ENCODE measurements at places on chromosomes 3 and 15.

GRCh38 chr15:88664151-88664778 is 25.4 kb downstream of the ISG20 start:
- DNase-seq, result no peak

GRCh38 chr15:58058729-58059128 is 6.8 kb downstream of the ALDH1A2 start:
- no peak for DNase-seq

GRCh38 chr3:141941093-141941492 is 64.7 kb downstream of the ATP1B3 start:
- DNase-seq, result no peak

GRCh38 chr15:98177966-98178592 is 217.6 kb downstream of the ARRDC4 start:
- peak; percentile 69 for DNase-seq

GRCh38 chr3:181683563-181683962 is 28.2 kb upstream of the SOX2 start:
- DNase-seq, result no peak

GRCh38 chr15:56034514-56034913 is 41.1 kb upstream of the NEDD4 start:
- DNase-seq, result no peak

GRCh38 chr3:72629191-72629631 is 219.0 kb downstream of the SHQ1 start:
- DNase-seq, result no peak

GRCh38 chr15:82995938-82996337 is 9.9 kb downstream of the RAMAC start:
- DNase-seq, result no peak

DNA sequence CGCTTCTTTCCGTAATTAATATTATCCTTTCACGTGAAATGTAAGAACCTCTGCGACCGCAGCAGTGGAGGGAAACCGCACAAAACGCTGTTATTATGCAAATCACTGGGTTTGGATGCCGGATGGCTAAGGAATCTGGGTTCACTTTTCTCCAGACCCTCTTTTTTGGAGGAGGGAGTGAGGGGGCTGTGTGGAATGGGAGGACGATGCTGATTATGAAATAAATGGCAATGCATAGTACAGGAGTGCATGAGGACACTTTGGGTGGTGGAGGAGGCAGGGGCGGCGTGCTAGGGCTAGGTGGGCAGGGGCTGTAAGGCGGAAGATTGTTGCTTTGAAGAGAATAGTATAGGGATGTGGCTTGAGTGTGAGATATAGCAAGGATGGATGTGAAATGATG is 1.8 kb downstream of the CADM2 start:
- DNase-seq, result no peak

- no peak for DNase-seq
Measured at GRCh38 chr15:88663141-88663621, 24.4 kb downstream of the ISG20 start.

DNA sequence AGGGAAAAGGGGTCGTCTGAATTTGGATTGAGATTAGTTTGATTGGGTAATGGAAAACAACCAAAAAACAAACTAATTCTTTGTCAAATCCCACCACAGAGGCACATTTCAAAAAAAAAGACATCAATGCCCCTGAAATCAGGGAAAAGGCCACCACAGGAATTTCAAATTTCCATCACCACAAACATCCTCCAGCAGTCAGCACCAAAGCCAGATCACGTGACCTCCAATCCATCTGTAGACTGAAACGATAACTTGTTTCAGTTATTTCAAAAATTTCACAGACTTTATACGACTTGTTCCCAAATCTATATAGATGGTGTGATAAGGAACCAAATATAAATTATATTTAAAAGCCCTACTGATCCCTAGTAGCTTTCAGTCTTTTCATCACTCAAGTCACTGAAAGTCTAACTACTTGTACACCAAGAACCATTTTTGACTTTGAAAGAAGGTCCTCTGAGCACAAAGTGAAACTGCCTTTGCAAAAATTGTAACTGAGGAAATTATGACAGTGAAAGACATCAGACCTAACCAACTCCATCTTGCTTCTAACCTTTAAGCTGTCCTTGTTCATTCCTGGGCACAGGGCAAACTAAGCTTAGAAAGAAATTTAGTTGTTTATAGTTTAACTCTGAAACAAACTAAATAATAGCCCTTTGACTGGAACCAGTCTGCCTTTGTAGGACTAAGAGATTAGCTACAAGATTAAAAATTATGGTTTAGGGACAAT is 48.1 kb upstream of the PLCL2 start:
- DNase-seq, result no peak

DNA sequence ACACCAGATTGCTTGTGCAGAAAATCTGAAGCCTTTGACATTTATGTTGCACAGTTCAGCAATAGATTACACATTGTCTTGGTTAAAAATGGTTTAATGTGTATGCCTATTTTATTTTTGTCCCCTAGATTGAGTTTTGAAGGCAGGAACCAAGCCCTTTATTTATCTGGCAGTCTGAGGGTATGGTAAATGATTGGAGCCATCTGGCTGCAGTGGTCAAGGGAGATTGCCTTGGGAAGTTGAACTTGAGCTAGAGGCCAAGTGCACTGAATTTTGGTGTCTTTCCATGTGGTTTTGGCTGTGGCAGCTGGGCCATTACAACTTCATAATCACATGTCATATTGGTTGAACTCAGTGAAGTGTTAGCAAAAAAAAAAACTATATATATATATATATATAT is 248.7 kb upstream of the C2CD4B start:
- DNase-seq, result no peak

DNA sequence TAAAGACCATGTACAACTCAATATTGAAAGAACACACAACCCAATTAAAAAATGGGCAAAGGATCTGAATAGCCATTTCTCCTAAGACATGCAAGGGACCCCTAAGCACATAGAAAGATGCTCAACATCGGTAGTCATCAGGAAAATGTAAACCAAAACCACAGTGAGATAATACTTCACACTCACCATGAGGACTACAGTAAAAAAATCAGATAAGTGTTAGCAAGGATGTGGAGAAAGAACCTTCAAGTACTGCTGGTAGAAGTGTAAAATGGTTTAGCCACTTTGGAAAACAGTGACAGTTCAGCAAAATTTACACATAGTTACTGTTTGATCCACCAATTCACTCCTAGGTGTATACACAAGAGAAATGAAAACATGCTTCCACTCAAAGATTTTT is 30.1 kb upstream of the XIRP1 start:
- no peak for DNase-seq

GRCh38 chr3:98259707-98260106 is 4.3 kb upstream of the OR5H6 start:
- DNase-seq, result no peak

DNA sequence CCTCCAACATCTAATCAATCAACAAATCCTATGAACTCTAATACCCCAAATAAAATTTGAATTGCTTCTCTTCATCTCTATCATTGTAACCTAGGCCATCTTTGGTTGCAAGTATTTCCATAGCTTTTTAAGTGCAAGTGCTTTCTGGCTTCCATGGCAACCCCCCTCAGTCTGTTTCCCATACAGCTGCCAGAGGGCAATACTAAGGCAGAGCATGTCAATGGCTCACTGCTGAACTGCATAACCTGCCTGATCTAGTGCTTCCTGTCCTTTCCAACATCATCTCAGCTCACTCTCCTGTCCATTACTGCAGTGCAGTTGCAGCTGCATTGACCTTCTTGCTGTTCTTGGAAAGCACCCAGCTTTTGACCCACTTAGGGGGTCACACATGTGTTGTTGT is 198.4 kb downstream of the WNT5A start:
- no peak for DNase-seq

DNA sequence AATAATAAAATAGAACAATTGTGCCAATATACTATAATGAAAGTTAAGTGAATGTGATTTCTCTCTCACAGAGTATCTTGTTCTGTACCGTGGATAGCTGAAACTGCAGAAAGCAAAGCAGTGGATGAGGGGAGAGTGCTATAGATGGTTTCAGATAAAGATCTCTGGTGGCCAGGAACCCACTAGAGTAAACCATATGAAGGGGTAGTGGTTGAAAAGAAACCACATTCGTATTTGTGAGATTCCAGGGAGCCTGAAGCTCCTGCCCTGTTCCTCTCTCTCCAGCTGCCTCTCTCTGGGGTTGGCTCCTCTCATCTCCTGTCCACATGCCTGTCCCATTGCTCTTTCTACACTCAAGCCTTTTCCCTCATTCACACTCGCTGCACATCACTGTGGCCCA is 8.9 kb downstream of the ABHD17C start:
- no peak for DNase-seq

- no peak for DNase-seq
Measured at GRCh38 chr3:121883507-121883906, 10.7 kb upstream of the SLC15A2 start.

- no peak for DNase-seq
Measured at GRCh38 chr3:134646086-134646485, 4.7 kb downstream of the KY start.

DNA sequence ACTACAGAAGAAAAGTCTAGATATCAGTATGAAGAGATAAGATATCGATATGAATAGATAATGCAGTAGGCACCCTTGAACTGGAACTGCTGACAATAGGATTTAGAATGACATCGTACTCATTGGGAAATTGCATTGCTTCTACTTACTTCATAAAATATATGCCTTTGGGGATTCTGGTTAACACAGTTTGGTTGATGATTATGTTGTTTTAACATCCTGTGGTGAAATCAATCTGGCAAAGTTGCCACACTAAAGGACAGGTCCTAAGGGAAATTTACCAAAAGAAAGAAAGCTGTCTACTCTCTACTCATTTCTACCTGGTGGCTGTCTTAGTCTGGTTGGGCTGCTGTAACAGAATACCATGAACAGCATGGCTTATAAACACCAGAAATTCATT is 417.4 kb upstream of the DPH6 start:
- DNase-seq, result no peak

- DNase-seq, result no peak
Measured at GRCh38 chr3:57206423-57206822, 6.6 kb upstream of the HESX1 start.

DNA sequence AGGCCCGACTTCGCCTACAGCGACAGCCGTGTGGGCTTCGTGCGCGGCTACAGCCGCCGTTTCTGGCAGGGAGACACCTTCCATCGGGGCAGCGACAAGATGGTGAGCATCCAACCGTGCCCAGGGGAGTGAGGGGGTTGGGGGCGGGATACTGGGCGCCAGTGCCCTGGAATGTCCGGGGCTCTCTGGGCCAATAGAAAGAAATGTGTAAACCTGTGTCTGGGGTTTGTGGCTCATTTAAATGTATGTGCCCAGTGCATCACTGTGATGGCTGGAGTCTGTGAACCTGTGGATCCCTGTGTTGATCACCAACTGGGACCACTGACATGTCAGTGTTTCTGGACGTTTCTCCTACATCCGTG is 423 bp downstream of the CHAC1 start:
- no peak for DNase-seq

- DNase-seq, result peak; percentile 51
Measured at GRCh38 chr3:110314512-110315114, 757.0 kb upstream of the NECTIN3 start.

GRCh38 chr15:59303633-59304032 is 69.0 kb downstream of the MYO1E start:
- no peak for DNase-seq

GRCh38 chr15:74621936-74622335 is 6.3 kb downstream of the CLK3 start:
- DNase-seq, result no peak

GRCh38 chr3:71451060-71451459 is 132.5 kb downstream of the FOXP1 start:
- DNase-seq, result no peak

GRCh38 chr15:31311735-31312619 is 14.7 kb upstream of the KLF13 start:
- peak; percentile 32 for DNase-seq

GRCh38 chr15:93762036-93762435 is 469.3 kb upstream of the MCTP2 start:
- DNase-seq, result no peak

- DNase-seq, result peak; percentile 83
Measured at GRCh38 chr3:197339841-197340520, 41.6 kb upstream of the DLG1 start.

GRCh38 chr15:68186671-68187397 is 18.3 kb downstream of the CALML4 start:
- DNase-seq, result no peak

DNA sequence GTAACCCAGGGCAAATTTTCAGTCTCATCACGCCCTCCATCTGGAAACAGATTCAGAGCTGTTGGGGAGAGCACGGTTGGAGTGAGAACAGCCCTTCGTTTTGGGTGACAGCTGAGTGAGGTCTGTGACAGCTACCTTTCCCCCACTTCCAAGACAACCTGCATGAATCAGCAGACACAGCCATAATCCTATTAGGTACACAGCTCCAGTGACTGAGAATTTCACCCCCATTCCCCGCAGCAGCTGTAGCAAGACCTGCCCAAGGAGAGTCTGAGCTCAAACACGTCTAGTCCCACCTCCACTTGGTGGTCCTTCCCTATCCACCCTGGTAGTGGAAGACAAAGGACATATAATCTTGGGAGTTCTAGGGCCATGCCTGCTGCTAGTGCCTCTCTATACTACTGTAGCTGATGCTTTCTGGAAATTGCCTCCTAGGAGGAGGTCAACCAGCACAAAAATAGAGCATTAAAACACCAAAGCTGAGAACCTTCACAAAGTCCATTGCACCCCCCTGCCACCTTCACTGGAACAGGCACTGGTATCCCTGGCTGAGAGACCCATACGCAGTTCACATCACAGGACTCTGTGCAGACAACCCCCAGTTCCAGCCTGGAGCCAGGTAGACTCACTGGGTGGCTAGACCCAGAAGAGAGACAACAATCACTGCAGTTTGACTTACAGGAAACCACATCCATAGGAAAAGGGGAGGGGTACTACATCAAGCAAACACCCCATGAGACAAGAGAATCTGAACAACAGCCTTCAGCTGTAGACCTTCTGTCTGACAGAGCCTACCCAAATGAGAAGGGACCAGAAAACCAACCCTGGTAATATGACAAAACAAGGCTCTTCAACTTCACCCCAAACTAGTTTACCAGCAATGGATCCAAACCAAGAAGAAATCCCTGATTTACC is 448.6 kb upstream of the CBLB start:
- no peak for DNase-seq

DNA sequence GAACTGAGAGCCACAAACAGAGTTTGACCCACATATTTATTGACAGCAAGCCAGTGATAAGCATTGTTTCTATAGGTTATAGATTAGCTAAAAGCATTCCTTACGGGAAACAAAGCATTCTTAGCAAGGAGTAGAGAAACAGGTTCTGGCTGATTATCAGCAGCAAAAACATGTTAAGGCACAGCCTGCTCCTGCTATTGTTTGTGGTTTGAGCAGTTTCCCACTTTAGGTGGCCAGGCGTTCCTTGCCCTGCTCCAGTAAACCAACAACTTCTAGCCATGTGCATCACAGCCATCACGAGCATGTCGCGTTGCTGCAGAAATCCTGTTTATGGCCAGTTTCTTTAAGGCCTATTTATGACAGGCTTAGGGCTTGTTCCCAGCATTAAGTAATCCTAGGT is 44.7 kb upstream of the C2CD4B start:
- no peak for DNase-seq

- DNase-seq, result no peak
Measured at GRCh38 chr15:60392601-60392985, 5.2 kb downstream of the ANXA2 start.
